PC-9 (cell line): ENCODE measurements at places on chromosomes 4 and X. TPM values are rescaled to one million over a fixed set of nuclear protein-coding genes. Genes with fewer than 3 reads are reported as not detected.

The SYP gene
- total RNA-seq: 0.44 and 0.63 TPM in 2 replicates

GRCh38 chr4:1784789-1785591, 8.1 kb upstream of the FGFR3 start:
- no peak for DNase-seq

The ABCB7 gene
- 25.8 and 28.7 TPM in 2 replicates for total RNA-seq

DNA sequence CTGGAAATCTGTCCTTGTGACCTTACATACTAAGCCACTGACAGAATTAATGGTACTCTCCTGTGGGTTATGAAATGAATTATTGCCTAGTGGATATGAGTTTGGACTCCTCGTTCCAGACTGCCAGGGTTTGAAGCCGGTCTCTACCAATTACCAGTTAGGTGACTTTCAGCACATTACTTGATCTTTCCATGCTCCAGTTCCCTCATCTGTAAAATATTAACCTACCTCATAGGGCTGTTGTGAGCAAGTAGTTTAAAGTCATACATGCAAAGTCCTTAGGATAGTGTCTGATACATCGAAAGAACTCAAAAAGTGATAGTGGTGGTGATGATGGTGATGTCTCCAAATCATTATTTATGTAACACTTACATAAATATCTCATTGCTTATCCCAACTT, 373.5 kb upstream of the ARX start:
- no peak for DNase-seq

DNA sequence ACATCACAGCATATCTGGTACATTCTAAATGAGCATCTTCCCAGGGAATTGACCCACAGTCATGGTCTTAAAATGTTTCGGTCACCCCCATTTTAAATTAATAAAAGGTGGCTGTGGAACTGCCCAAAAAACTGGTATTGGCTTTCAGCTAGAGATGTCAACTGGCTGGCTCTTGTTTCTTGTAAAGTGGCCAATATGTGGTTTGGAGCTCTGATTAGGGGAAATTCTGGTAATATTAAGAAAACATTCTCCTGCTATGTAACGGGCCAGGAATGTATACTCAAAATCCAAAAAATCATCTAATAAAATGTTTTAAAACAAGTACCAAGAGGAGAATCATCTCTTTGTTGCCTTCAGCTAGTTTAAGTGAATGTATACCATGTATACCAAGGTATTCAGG, 62.0 kb upstream of the VCX2 start:
- no peak for DNase-seq
